ENCODE measurements at places on chromosomes 12 and 14.

GRCh38 chr14:53692451-53692850, 264.2 kb downstream of the BMP4 start:
- no peak for DNase-seq

- no peak for DNase-seq
Observed at GRCh38 chr12:22046968-22047390, 961 bp downstream of the CMAS start.

- no peak for DNase-seq
Observed at GRCh38 chr12:98788396-98788795, 143.3 kb downstream of the APAF1 start.

GRCh38 chr12:107660861-107661415, 24.7 kb upstream of the PWP1 start:
- no peak for DNase-seq

GRCh38 chr12:10466311-10466710, 13.1 kb upstream of the KLRC1 start:
- no peak for DNase-seq

- DNase-seq, result no peak
Observed at GRCh38 chr14:97196336-97196735, 399.2 kb downstream of the VRK1 start.

DNA sequence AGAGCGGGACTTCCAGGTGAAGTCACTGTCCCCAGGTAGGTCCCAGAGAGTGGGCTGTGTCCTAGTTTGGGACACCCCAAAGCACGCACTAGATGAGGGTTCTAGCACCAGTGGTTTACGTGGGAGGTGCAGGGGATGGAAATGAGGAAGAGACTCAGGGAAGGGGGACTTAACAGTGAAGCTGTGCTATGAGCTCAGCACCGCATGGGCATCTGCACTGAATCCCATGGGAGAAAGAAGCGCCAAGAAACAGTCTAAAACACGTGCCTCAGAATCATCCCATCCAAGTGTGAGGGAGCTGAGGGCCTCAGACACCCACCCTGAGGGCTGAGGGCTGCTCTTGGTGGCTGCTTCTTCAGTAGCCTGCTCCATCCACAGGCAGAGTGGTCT, 71.5 kb upstream of the ZFP36L1 start:
- no peak for DNase-seq

DNA sequence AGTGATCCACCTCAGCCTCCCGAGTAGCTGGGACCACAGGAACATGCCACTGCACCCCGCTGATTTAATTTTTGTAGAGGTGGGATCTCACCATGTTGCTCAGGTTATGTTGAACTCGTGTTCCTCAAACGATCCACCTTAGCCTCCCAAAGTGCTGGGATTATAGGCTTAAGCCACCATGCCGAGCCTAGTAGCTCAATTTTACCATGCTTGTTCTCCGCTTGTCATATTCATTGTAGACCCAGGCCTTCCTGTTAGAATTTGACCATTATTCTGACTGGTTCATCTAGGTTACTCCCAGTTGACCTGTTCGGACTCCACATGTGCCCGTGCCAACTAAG, 24.7 kb downstream of the TMBIM6 start:
- DNase-seq, result no peak

GRCh38 chr12:117583677-117584225, 222.3 kb upstream of the NOS1 start:
- no peak for DNase-seq

GRCh38 chr12:91178139-91178561, 4.5 kb downstream of the DCN start:
- no peak for DNase-seq

- DNase-seq, result no peak
Observed at GRCh38 chr12:122861587-122861970, 26.3 kb downstream of the HIP1R start.

DNA sequence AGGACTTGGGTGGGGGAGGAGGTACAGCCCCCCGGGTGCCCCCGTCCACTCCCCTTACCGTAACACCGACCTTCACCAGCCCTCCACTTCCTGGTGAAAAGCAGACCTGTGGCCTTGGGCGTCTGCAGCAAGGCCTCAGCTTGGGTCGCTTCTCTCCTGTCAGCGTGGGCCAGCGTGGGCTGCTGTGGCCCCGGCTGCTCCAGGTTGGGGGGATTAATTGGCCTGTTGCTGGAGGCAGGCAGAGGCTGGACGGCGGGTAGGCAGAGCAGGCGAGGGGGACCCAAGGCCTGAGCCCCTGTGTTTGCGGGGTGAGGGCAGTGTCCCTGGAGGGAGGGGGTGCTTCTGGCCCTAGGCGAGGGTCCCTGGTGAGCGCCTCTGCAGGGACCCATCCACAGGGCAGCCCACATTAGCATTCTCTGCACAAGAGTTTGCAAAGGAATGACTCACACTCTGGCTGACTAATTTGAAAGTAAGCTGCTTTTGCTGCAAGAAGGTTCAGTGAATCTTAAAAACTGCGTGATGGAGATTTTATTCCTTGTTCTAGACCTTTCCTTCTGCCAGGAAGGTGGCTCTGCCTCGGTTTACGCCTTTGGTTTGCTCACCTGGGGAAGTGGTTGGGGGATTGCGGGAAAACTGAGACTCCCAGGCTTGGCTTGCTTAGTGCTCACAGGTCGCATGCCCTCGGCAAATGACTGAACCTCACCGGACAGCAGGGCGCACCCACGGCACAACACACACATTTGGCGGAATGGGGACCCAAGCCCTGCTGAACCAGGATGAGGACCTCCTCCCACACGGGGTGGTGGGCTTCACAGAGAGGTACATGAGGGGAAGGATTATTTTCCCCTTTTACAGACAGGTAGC, 37.9 kb upstream of the DLK1 start:
- DNase-seq, result no peak

DNA sequence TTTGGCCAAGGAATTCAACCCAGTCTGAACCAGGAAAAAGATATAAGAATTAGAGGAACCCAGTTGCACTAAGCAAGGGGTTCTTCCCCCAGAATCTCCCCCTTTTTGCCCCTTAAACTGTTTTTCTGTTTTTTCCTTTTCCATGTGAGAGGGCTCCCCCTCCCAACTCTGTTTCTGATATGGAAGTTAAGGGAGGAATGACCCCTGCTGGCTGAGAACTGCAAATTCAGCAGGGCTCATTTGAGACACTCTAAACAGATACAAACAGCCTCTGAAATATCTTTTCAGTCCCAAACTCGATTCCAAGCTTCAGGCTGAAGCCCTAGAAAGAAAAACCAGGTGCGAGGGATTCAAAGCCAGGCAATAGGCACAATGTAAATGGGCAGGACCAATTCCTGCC, 132.7 kb downstream of the SLC41A2 start:
- no peak for DNase-seq

DNA sequence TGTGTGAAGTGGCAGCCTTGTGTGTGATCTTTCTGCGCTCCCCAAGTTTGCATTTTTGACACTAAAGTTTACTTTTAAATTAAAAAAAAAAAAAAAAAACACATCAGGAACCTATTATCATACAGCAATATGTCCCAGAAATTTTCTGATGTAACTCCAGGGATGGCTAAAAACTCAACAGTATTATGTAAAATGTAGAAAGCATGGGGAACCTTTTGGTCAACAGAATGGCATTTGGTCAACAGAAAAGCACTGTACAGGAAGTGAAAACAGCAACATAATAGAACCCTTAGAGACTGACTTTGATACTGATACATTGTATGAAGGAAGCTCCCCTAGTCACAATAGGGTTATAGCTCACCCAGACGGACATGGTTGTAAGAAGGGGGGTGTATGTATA, 224.3 kb downstream of the ITPR2 start:
- DNase-seq, result no peak

GRCh38 chr12:31715283-31715825, 13.5 kb downstream of the AMN1 start:
- DNase-seq, result no peak

DNA sequence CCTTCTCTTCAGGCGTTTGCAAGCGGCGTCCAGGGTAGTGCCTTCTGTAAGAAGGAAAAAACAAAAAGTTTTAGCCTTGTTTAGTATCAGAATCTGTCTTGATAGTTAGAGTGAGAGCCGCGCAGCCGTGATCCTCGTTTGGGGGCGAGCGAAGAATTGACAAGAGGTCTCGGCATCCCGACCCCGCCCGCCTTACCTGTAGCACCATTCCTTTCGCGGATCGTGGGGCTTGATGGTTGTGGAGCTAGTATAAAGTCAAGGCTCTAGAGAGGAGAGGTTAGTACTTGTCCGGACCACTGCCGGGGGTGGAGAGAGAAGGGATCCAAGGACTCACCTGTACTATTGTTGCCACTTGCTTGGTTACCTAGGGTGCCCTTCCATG, 494 bp downstream of the TMTC3 start:
- no peak for DNase-seq

DNA sequence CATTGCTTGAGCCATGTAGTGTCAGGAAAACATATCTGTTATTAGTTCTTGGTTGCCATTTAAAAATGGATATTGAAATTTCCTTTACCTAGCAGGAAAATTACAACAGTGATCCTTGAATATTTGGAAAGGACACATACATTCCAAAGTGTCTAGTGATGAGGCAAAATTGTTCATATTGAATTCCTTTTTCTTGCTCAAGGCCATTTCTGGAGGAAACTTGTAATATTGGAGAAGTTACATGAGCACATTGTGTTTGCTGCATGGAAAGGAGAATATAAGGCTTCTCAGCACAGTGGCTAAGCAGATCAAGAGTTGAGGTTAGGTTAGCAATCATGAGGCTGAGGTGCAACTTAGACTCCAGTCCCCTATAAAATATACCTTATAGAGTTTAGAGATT, 121.9 kb downstream of the PDE3A start:
- DNase-seq, result no peak

DNA sequence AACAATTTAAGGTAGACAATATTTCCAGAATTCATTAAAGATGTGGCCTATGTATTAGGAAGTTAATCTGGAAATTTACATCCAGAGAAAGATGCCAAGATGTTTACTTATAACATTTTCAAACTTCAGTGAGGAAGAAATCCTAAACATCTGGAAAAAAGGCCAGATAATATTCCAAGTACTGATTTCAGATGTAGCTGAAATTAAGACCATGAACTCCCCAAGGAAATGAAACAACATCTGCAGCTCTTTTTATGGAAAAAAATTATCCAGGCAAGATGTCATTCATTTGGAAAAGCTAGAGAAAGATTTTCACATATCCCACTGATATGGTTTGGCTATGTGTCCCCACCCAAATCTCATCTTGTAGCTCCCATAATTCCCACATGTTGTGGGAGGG, 35.0 kb downstream of the GNG2 start:
- DNase-seq, result no peak

- no peak for DNase-seq
Observed at GRCh38 chr12:115500872-115501271, 776.6 kb downstream of the MED13L start.

Data from stimulated activated CD4-positive, alpha-beta T cell treated with anti-CD3 and anti-CD28 coated beads, Interleukin-1b, Interleukin-23, amount 100 ng/mL, for 1 hour (primary cell).